NCI-H526 treated with DMSO at 0.1 percent for 48 hours (cell line): ENCODE measurements at places on chromosomes 2 and 18.

GRCh38 chr2:74632209-74632938 lies 15.8 kb downstream of the M1AP start:
- no peak for DNase-seq

DNA sequence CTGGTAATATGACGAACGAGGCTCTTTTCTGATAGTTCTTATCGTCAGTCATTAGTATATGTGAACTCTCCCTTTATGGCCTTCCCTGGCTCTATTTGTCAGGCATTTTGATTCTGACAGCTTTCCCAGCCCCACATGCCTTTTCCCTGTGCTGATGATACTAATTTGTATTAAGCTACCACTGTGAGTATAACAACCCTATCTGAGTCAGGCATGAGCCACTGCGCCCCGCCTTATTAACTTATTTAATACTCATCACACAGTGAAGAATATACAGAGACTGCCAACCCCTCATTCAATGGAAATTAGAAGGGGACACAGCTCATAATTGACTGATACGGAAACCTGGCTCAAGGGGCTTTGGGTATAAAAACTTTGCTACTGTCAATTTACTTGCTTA lies 140.0 kb downstream of the NETO1 start:
- no peak for DNase-seq

DNA sequence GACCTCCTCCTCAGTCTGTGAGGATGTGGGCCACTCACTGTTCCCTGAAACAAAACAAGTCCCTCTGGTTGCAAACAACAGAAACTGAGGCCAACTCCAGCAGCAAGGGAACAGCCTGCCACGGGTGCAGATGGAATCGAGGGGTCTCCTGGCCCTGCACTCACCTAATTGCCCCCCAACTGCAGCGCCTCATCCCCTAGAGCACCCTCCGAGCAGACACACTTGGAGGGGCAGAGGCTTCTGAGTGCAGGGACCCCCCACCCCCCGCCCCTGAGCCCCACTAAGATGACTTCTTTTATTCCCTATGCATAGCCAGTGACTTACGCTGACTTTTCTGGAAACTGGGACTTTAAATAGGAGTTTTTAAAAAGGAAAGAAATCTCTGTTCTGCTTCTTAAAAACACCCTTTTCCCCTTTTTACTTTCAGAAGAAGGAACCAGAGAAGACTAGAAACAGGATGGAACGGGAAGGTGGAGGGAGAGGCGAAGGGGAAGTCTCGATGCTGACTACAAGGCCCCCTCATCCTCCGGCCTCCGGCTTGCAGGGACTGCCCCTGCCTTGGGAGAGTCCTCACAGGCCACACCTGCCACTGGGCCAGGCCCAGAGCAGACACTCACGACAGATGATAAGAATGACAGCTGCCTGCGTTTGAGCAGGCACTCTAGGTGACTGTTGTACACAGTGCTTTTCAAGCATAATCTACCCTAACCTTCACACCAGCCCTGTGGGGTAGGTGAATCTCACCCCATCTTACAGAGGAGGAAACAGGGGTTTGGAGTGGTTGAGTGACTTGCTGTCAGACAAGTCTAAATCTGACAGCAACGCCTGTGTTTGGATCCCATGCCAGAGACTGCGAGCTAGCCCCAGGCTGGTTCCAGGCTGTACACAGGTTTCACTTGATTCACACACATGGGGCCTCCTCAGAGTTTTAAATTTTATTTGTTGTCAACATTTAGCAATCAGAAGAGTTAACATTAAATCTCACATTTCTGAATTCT lies 28.2 kb upstream of the BIN1 start:
- no peak for DNase-seq

DNA sequence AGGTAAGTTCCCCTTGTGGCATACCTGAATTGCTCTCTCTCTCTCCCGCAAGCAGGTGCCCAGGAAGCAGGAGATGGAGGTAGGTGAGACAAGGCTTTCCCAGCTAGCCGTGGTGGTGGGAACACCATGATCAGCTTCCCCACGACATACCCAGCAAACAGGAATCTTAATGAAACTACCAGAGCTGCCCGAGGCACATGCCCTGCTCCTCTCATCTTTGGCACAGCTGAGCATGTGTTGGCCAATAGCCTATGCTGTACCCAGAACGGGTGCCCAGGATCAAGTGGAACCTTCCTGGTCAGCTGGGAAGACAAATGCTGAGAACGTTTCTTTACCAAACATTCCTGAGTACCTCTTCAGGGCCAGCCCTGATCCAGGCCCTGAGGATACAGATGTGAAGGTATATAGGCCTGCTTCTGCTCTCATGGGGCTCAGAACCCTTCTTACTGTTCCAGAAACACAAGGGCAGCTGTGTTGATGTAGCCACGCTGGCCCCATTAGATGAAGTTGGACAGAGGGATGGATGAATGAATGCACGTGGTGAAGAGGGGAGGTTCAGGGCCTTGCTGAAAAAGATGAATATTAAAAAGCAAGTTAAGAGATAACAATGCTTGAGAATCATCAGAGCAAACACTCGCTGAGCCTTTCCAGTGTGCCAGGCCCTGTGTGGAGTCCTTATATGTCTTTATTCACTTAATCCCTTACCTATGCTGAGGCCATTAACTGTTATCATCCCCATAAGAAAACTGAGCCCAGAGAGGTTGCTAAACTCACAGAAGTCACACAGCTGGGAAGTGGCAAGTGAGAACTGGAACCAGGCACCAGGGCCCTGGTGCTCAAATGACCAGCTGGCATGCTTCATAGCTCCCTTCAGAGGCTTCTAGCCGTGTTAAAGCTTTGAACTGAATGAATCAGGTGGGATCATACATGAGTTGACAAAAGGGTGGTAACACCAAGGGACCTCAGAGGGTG lies 68.8 kb upstream of the TMEM247 start:
- DNase-seq = no peak

- DNase-seq = no peak
These were observed 22.8 kb upstream of the DNAH6 start for GRCh38 chr2:84493514-84493913.

GRCh38 chr2:234305846-234306245 lies 191.0 kb downstream of the ARL4C start:
- no peak for DNase-seq

DNA sequence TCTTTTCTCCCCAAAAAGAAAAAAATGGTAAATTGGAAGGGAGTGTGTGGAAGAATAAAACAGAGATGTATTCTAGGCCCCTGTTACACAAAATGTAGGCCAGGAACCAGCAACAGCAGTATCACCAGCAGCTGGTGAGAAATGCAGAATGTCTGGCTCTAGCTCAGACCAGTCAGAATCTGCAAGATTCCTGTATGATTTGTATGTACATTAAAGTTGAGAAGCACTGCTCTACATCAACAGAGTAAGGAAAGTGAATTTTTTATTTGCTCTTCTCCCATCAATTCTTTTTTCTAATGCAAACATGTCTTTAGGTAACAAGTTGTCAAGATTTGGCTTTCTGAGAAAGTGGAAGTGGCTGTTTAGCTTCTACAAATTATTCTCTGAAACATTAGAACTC lies 235.4 kb upstream of the FANCL start:
- no peak for DNase-seq

GRCh38 chr2:126145752-126146151 lies 510.2 kb upstream of the GYPC start:
- no peak for DNase-seq
